ENCODE measurements at places on chromosomes 4 and X. TPM values are rescaled to one million over a fixed set of nuclear protein-coding genes. Genes with fewer than 3 reads are reported as not detected.
A peak's percentile ranks its signal among the peaks of the same experiment; 100 is the strongest.

- peak; percentile 34 for DNase-seq
Measured at GRCh38 chrX:124594017-124594651, 247.8 kb downstream of the SH2D1A start.

DNA sequence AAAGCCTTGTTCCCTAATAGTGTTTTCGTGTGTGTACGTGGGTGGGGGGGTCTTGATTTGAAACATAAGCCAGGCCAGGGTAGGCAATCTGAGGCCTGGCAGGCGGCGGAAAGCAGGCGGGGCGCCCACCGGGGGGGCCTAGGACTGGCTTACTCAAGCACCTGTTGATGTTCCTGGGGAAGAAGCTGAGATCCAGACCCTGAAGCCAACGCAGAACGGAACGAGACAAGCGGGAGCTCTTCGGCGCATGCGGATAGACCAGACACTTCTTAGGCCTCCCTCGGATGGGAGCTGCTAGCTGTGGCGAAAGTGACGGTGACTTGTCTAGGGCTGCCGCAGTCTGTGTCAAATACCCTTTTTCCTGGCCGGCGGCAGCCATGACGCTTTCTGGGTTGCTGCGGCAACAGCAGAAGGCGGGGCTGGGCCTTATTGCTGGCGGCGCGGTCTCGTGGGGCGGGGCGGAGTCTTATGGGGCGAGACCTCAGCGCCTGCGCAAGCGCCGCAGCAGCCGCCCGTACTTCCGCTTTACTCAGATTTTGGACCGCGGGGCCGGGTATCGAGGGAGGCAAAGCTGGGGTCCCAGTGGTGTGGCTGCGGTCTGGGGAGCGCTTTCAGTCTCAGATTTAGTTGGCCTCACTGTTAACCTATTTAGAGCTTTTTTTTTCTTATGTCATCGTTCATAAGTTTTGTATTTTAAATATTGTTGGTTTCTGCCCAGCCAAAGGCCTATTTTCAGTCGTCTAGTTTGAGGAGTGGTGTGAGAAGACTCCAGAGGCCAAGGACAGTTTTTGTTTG, at the start of gene SPATA4:
SPATA4 (minus strand) TSS at position 402 of the 795 bp plus-strand sequence; CDS start at position 379, 23 bp downstream.
- DNase-seq = peak; percentile 76

NSUN7 gene
- 6.7 TPM for total RNA-seq

DNA sequence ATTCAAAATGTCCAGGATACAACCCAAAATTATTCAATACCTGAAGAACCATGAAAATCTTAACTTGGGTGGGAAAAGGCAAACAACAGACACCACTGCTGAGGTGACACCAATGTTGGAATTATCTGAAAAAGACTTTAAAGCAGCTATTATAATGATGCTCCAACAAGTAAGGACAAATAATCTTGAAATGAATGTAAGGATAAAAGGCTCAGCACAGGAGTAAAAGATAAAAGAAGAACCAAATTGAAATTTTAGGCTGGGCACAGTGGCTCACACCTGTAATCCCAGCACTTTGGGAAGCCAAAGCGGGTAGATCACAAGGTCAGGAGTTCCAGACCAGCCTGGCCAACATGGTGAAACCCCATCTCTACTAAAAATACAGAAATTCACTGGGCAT, 4.0 kb upstream of the SLC9A7 start:
- DNase-seq = no peak

- no peak for DNase-seq
Measured at GRCh38 chr4:94668724-94669123, 89.0 kb upstream of the BMPR1B start.

DNA sequence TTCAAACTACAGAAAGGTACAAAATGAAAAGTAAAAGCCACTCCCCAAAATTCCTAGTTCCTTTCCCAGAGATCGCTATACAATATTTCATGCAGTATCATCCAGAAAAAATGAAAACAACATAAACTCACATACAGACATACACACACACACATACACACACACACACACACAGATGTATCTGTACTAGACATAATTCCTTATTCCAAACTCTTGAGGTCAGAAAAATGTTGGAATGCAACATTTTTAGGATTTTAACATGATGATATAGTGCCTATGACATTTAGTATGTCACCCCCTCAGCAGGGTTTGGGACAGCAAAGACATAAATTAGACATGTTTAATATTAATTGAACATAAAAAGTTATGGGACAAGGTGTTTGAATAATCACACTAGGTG, 73.4 kb upstream of the LHFPL1 start:
- DNase-seq = no peak

PRSS12 gene
- 1.5 TPM for total RNA-seq

- DNase-seq = peak; percentile 74
Measured at GRCh38 chrX:45851434-45851991, 650.8 kb upstream of the DIPK2B start.

GRCh38 chr4:68369142-68369805, 19.4 kb upstream of the YTHDC1 start:
- peak; percentile 96 for DNase-seq

VCX3A gene
- not detected for total RNA-seq

- no peak for DNase-seq
Measured at GRCh38 chrX:72216973-72217372, 21.9 kb downstream of the ERCC6L start.

DNA sequence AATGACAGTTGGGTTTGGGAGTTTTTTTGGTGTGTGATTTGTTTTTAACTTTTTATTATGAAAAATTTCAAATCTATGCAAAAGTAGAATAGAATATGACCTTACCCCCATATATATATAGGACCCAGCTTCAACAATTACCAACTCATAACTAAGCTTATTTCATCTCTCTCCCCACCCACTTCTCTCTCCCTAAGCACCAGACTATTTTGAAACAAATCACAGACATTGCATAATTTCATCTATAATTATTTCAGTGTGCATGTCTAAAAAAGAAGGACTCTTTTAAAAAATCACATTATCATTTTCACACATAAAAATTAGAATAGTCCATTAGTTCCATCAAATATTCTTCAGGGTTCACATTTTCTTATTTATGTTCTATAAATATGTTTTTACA, 28.3 kb upstream of the NKX6-1 start:
- no peak for DNase-seq

GASK1B gene
- total RNA-seq = 0.51 TPM

DNA sequence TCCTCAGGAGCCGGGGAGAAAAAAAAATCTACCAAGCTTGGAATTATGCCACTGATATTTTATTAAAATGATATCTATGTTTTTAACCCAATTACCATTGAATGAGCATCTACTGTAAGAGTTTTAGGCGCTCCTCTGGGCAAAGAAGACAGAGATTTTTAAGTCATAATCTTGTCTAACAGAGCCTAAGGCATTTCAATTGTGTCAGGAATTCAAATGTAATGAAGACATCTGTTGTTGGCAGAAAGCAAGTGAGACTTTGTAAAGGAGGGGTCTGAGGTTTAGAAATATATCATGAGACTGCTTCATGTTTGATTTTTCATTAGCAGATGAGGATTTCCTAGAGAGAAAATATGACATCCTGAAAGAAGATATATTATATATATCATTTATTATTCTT, 1158.1 kb downstream of the FSTL5 start:
- DNase-seq = no peak

MYOZ2 gene
- total RNA-seq = not detected

- DNase-seq = no peak
Measured at GRCh38 chrX:11764602-11765067, 6.6 kb downstream of the MSL3 start.

CSN3 gene
- not detected for total RNA-seq

DNA sequence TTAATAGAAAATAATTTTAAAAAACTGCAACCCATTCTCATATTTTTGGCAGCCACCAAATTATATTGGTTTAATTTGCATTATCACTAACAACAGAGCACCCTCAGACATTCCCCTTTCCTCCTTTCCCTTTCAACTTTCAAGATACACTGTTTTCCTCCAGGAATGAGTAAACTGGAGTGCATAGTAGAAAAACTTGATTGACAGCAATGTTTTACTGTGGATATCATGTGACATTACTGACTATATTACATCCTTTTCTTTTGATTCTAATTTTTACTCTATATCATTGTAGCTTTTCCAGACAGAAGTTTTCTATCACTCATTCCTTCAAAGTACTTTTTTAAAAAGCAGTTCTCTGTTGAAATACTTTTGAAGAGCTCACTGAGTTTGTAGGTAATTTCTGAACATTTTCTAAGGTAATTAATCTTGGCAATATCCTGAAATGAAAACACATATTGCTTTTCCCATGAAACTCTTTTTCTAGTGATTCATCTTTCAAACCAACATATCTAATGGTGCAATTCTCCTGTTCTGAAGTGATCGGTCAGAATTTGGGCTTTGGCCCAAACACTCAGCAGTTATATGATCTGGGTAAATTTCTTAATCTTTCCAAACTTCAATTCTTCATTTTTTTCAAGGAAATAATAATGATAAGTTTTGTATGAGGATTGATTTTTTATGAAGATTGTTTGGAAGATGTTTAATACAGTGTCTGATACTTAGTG, 920.4 kb upstream of the EPHA5 start:
- DNase-seq = peak; percentile 60

DNA sequence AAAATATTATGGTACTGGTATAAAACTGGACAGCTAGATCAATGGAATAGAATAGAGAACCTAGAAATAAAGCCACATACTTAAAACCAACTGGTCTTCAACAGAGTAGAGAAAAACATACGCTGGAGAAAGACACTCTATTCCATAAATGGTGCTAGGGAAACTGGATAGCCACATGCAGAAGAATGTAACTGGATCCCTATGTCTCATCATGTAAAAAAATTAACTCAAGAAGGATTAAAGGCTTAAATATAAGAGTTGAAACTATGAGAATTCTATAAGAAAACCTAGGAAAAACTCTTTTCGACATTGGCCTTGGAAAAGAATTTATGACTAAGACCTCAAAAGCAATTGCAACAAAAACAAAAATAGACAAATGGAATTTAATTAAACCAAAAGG, 114.6 kb downstream of the PCDH18 start:
- no peak for DNase-seq

- no peak for DNase-seq
Measured at GRCh38 chr4:81424816-81425755, 46.6 kb downstream of the RASGEF1B start.

DNA sequence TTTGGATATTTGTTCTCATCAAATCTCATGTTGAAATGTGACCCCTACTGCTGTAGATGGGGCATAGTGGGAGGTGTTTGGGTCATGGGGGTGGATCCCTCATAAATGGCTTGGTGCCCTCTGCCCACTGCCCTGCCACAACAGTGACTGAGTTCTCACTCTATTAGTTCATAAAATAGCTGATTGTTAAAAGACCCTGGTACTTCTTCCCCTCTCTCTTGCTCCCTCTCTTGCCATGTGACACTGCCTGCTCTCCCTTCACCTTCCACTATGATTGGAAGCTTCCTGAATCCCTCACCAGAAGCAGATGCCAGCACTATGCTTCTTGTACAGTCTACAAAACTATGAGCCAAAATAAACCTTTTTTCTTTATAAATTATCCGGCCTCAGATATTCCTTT, 182.2 kb downstream of the CAMK2D start:
- DNase-seq = no peak

MED14 gene
- 29.5 TPM for total RNA-seq

GRCh38 chrX:30313322-30313721, 4.1 kb upstream of the NR0B1 start:
- no peak for DNase-seq

TCEAL5 gene
- not detected for total RNA-seq

DNA sequence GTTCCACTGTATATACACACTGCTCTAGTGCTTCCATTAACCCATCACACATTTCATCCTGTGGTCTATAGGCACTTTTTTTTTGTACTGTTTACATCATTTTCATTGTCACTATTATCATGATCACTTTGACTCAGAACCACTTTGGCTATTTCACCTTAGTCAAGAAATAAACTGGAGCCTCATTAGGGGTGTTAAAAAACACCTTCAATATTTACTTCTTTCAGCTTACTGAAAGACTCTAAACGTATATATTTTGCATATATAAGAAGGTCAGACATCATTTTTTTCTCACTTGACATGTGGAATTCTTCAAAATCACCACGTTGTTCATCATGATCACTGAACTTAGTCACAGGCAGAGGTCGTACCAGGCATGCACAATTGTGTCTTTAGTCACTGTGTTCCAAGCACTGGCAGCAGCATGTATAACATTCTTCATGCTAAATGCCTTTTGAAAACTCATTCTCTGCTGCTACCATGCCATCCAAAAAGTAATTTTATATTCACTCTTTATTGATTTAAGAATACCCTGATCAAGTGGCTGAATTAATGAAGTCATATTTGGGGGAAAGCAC, 229.2 kb upstream of the ARSJ start:
- DNase-seq = peak; percentile 12

TRPC3 gene
- not detected for total RNA-seq

DNA sequence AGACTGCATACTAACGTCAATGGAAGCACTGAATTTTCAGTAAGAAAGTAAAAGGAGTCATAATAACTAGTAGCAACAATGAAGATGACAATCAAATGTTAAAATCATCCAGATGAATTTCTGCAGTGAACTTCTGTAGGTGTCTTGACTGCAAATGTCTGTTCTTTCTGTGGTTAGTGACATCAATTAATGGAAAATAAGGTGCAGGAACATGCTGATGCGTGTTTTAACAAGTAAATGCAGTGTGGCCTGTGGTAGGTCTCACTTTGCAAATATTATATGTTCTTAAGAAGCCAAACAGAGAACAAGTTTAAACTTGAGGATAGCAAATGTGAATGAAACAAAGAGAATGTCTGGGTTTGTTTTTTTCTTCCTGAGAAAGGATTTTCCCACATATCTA, 2.6 kb upstream of the DTHD1 start:
- DNase-seq = no peak

- DNase-seq = peak; percentile 47
Measured at GRCh38 chr4:94603170-94603747, 151.5 kb downstream of the PDLIM5 start.

DNA sequence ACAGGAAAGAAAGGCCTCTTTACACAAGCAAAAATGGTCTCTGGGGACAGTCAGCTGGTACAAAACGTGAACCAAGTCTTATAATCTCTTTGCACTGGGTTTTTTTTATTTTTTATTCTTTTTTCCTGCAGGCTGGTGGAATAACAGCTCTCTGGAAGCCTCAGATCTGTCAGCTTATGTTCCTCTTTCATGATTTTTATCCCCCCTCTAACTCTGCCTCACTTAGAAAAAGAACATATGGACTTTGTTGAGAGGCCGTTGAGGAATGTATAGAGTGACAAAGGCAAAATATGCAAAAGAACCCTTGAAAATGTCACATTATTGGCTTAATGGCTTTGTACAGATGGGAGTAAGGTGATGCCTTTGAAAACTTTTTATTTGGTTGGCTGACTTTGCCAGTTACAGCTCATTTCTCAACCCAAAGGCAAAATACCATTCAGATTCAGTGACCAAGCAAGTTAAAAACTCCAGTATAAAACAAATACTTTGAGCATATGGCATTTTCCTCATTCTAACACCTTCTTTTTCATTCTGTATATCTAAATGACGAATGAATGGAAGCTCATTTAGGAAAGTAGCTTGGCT, 111.1 kb downstream of the RNF150 start:
- DNase-seq = no peak

DNA sequence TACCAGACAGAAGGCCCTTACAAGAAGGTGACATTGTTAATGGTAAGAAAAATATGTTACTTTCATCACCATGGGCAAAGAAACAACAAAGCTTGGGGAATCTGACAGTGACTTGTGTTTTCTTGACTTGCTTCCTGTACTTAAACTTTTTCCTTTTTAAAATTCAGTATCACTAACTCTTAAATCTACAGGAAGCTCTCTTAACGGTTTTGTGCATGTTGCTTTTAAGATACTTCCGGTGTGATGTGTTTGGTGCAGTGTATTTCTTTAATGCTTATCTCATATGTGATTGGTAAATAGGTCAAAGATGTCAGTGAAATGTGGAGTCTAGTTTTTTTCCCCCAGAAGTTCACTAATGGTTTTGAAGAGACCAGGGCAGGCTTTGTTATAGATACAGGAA, 45.2 kb downstream of the ADH5 start:
- no peak for DNase-seq

Measured in PC-3 (cell line).